ENCODE measurements at places on chromosomes 5 and 9.

DNA sequence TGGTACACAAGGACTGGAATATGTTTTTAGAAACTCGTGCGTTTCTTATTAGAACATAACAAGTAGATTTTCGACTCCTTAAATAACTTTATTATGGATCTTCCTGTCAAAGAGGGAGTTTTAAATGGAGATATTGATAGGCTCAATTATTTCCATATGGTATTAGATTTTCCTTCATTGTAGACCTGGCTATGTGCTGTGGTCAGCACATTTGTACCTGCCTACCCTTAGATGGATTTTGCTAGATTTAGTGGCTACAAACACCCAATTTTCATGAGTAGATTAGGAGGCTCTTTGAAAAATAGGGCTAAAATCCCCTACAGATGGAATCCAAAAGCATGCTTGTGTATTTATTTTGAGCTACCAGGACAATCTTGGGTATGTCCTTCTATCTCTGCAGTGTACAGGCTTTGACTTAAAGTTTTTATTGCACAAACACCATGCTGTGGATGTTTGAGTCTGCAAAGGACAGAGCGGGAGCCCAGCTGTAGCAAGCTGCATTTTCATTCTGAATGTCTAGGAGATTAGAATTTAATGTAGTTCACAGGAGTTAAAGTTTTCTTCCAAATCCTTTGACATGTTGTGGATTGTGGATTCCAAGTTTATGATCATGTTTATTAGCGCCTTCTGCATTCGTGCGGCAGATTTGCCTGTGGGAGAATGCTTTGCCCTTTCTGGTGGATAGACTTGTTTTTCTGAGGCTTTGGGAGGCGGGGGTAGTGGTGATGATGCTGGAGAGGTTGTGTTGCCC lies 41.6 kb downstream of the GADD45G start:
- no peak for DNase-seq

- no peak for DNase-seq
These were observed 12.4 kb downstream of the SLC30A5 start for GRCh38 chr5:69105996-69106906.

DNA sequence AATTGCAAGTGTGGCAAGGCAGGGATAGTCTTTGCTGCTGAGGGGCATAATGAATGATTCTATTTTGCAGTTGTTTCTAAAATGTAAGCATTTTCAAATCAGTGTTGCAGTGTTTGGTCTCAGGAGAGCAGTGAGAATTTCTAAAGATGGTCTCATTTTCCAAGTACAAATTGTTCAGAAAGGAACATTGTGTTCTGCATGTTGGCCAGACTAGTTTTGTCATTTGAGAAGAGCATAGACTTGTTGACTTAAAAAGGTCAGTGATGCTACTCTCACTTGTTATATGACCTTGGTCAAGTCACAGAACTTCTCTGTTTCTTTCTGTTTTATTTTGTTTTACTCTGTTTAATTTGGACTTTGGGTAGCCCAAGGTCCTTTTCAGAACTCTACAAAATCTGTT lies 344.6 kb downstream of the OSTF1 start:
- DNase-seq: no peak

- no peak for DNase-seq
These were observed 113.1 kb downstream of the KIAA1958 start for GRCh38 chr9:112599732-112600131.

- no peak for DNase-seq
These were observed 44.0 kb upstream of the MAP1B start for GRCh38 chr5:72063219-72063819.

GRCh38 chr9:135001526-135001925 lies 83.8 kb upstream of the FCN1 start:
- DNase-seq: no peak

DNA sequence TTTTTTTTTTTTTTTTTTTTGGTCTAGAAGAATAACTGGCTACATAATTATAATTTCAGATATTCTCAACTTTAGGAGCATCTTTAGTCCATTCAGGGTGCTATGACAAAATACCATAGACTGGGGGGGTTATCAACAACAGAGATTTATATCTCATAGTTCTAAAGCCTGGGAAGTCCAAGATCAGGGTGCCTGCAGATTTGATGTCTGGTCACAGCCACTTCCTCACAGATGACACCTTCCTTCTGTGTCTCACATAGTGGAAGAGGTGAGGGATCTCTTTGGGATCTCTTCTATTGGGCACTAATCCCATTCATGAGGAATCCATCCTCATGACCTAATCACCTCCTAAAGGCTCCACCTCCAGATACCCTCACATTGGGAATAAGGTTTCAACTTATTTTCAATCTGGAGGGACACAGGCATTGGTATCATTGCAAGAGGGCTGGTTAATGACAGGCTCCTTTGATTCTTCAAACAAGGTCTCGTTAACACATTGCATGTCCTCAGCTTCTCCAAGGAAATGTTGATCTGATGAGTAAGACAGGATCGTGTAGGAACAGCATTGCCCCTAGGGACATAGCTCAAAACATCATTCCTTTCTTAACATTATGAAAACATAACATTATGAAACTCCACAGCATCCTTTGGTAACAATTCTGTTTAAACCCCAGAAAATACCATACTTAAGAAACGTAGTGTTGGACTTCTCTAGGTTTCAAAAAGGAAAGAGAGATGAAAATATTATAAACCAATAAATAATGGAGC lies 372.4 kb downstream of the SEMA5A start:
- no peak for DNase-seq

DNA sequence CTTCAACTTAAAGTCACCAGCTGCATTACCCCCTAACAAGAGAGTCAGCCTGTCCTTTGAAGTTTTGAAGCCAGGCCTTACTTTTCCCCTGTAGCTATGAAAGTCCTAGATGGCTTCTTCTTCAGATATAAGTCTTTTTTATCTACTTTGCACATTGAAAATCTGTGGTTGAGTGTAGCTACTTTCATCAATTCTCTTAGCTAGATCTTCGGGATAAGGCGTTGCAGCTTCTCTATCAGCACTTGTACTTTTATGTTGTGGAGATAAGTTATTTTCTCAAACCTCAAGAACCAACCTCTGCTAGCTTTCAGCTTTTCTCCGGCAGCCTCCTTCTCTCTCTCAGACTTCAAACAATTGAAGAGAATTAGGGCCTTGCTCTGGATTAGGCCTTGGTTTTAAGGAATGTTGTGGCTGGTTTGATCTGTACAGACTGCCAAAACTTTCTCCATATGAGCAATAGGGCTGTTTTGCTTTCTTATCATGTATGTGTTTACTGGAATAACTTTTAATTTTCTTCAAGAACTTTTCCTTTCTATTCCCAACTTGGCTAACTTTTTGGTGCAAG lies 21.6 kb downstream of the CATSPER3 start:
- DNase-seq: no peak

DNA sequence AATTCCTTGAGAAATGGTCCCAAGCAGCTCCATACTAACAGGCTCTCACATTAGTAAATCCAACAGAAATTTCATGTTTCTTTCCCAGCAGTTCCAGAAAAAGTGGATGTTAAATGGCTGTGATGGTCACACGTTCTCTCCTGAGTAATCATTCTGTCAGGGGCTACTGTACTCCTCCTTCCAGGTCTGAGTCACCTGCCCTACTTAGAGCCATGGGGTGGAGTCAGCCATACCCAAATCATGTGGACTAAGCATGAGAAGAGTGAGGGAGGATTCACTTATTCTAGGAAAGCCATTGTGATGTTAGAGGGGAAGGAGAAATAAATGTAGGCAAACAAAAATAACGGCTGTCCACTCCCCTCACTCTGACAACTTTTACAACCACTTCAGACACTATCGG lies 547.2 kb downstream of the CSNK1G3 start:
- no peak for DNase-seq

DNA sequence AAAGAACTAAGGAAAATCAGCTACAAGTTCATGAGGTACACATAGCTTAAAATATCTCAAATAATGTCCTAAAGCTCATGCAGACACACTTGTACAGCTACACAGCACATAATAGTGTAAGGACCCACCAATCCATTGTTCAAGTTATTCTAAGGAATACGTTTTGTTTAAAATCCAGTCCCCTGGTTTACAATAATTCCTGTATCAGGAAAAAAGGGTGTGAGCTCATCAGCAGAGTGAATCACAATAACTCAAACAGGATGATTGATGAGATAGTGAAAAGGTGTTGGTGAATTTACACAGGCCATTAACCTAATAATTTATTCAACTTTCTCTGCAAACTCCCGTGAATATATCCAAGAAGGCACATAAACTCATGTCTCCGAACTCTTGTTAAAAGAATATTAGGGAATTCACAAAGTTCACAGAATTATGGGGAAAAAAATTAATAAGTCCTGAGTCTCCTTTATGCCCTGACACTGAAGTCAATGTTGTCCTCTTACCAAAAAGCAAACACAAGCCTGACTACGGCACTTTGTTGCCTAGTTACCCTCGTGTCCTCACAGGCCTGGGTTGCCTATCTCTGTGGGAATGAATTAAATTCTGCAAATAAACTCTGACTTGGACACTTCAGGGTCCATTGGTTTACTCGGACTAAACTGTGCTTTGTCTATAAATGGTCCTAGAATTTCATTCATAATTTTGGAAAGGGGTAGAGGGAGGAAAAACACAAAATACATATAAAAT lies 142.8 kb upstream of the PDE4D start:
- no peak for DNase-seq

- DNase-seq: no peak
These were observed 1.4 kb upstream of the OGN start for GRCh38 chr9:92405818-92406217.

DNA sequence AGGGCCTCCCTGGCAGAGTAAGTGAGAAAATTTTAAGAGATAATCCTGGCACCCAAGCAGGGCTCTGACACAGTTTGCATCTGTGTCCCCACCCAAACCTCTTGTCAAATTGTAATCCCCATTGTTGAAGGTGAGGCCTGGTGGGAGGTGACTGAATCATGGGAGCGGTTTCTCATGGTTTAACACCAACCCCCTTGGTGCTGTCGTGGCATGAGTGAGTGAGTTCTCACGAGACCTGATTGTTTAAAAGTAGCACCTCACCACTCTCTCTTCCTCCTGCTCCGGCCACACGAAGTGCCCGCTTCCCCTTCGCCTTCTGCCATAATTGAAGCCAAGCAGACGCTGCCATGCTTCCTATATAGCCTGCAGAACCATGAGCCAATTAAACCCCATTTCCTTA lies 80.1 kb downstream of the FBXW11 start:
- DNase-seq: no peak

DNA sequence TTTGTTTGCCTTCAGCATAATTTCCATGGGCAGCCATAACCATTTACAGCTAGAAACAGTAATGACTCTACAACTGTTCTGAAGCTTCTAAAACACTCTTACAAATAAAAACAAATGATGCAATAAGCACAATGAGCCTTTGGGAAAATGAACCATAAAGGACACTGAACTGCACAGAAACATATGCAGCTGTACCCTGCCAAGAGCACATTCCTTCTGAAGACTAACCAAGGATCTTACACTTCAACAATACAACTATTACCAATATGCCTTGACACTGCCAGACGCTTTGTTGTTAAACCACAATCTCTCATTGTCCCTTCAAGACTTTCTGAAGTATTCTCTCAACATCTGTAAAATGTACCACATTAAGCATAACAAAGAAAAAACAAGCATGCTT lies 104.2 kb upstream of the HMHB1 start:
- no peak for DNase-seq

- no peak for DNase-seq
These were observed 460.4 kb upstream of the RORB start for GRCh38 chr9:74036549-74037231.

GRCh38 chr9:129209109-129209508 lies 31.0 kb upstream of the IER5L start:
- DNase-seq: no peak

- DNase-seq: no peak
These were observed 95.7 kb upstream of the ALDH1B1 start for GRCh38 chr9:38296807-38297206.

DNA sequence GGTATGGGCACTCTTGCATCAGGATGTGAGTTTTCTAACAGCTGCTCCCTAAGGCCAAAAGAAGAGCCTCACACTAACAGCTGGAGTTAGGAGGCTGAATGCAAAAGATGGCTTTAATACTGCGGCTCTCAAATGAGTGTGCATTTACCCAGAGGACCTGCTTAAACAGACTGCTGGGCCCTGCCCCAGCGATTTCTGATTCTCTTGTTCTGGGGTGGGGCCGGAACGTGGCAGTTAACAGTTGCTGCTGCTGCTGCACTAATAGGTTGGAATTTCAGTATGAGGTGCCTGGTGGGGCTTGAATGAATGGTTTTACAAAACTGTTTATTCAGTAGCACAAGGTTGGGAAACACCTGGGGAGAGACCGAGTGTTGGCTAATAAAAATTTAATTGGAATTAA lies 26.1 kb downstream of the HMGCR start:
- no peak for DNase-seq

DNA sequence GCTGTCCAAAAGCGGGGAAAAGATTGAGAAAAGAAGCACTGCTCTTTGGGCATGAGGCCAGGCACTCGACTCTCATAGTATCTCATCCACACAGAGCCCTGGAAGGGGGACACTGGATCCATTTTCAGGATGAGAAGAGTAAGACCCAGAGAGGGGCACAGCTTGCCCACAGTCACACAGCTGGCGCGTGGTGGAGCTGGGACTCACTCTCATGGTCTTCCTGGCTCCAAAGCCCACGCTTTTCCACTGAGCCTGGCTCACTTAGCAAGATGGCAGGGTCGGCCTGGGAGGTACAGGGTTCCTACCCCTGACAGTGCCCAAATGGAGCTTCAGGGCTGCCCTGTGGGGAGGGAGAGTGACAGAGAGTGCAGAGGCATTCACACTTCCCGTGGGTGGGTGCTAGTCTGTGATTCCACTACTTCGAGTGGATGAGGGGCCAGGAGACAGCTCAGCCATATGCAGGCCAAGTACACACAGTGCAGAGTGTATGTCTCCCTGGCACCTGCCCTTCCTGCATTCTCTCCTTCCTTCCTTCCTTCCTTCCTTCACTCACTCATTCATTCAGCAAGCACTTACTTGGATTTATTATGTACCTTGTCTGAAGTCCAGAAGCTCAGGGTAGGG lies 18.3 kb upstream of the IGFBPL1 start:
- no peak for DNase-seq

DNA sequence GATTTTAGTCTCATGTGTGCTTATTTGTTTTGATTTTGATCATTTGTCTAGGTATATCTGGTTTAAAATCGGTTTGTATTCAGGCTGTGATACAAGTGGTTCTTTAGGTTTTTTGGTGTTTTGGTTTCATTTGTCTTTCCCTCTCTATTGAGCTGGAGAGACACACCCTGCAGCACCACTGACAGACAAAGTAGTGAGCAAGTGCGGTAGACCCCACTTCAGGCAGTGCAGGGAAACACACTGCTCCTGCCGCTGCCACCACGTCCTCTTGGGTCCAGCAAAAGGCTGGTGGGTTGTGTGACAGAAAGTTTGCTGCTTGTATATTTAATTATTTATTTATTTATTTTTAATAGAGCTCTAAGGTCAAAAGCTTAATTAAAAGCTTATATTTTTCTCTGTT lies 801.0 kb downstream of the NR2F1-AS1 start:
- DNase-seq: no peak

DNA sequence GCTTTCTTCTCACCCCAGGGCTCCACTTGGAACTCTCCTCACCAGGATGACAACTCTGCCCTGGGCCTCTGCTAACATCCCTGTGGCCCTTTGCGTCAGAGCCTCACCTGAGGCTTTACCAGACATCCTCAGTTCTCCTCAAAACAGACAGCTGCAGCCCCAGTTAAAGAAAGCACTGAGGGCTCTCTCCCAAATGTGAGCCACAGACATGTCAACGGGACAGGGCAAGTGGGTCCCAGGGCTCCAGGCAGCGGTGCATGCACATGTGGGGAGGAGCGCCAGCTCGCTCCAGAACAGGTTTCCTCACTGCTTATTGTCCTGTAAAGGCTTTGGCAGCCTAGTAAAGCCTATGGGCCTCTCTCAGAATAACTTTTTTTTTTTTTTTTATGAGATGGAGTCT lies 37.3 kb downstream of the IPPK start:
- DNase-seq: no peak

- no peak for DNase-seq
These were observed 11.1 kb upstream of the AJM1 start for GRCh38 chr9:136831002-136831719.

All from stimulated activated CD8-positive, alpha-beta memory T cell treated with anti-CD3 and anti-CD28 coated beads, Interleukin-7, amount 100 ng/mL, for 4 hours (primary cell).